ELR (cell line): ENCODE measurements at places on chromosomes 1 and 21.

- peak; percentile 69 for DNase-seq
These were observed 54.5 kb downstream of the PAPPA2 start for GRCh38 chr1:176517484-176517883.

GRCh38 chr1:89582571-89582970 is 50.3 kb upstream of the LRRC8C start:
- DNase-seq, result no peak

- no peak for DNase-seq
These were observed 528.5 kb downstream of the MATN1 start for GRCh38 chr1:30194741-30195423.

GRCh38 chr1:9680828-9681227 is 29.3 kb downstream of the PIK3CD start:
- no peak for DNase-seq

DNA sequence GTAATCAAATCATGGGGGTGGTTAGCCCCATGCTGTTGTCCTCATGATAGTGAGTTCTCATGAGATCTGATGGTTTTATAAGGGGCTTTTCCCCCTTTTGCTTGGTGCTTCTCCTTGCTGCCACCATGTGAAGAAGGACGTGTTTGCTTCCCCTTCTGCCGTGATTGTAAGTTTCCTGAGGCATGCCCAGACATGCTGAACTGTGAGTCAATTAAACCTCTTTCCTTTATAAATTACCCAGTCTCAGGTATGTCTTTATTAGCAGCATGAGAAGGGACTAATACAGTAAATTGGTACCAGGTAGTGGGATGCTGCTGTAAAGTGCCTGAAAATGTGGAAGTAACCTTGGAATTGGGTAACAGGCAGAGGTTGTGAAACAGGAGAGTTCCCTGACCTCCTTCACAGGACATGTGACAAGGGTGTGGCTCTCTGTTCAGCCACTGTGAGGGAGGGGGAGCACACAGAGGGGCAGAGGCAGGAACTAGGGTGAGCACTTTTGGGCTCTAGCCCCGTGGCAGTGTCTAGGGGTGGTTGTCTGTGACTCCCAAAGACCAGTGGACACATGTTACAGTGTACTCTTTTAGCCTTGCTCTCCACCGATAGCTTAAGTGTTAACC is 105.3 kb downstream of the BACH1 start:
- DNase-seq, result no peak

GRCh38 chr1:152170287-152170905 is 11.4 kb upstream of the RPTN start:
- DNase-seq, result no peak

- DNase-seq, result no peak
These were observed 11.7 kb upstream of the HES5 start for GRCh38 chr1:2541619-2542245.

GRCh38 chr1:116763116-116763786 is 9.0 kb downstream of the CD2 start:
- DNase-seq, result no peak

DNA sequence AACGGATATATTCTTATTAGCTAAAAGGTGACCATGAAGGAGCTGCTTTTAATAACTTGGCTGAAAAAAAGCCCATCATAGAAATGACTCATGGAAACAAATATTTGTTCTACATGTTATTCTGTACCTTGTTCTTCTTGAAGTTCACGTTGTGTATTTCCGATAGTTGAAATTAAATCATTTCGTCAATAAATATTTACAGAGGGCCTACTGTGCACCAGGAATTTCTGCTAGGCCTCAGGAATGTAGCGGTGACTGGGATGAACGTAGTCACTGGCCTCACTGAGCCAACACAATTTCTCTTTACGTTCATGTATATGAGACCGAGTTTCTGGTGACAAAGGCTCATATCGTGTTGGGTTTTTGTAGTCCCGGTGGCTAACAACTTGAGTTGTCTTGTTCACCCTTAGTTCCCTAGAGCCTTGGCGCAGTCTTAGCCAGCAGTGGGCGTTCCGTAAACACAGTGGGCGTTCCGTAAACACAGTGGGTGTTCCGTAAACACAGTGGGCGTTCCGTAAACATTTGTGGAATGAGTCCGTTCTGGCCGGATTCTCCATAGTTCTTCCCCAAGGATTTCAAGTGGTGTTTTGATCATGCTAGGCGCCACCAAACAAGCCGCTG is 53.2 kb upstream of the VAMP3 start:
- no peak for DNase-seq

- DNase-seq, result peak; percentile 64
These were observed 608.5 kb upstream of the USP24 start for GRCh38 chr1:55823541-55824250.

- DNase-seq, result peak; percentile 87
These were observed 4.0 kb upstream of the ZBTB40 start for GRCh38 chr1:22447621-22448111.

GRCh38 chr1:54276617-54277450 is 76.9 kb downstream of the MRPL37 start:
- no peak for DNase-seq

DNA sequence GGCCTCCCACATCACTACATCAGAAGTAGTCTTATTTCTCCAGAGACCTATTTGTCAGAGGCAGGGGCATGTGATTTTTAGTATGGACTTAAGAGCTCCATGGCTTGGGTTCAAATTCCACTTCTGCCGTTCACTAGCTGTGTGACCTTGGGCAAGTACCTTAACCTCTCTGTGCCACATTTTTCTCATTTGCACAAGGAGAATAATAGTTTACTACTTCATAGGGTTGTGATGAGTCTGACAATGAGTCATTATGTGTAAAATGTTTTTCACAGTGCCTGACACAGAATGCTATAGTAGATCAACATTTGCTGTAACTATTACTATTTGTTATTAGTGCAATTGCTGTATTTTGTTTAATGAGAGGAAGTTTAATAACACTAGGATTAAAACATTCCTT is 200.6 kb downstream of the PRDM2 start:
- DNase-seq, result no peak

GRCh38 chr1:177928194-177928593 is 41.7 kb downstream of the SEC16B start:
- peak; percentile 65 for DNase-seq

DNA sequence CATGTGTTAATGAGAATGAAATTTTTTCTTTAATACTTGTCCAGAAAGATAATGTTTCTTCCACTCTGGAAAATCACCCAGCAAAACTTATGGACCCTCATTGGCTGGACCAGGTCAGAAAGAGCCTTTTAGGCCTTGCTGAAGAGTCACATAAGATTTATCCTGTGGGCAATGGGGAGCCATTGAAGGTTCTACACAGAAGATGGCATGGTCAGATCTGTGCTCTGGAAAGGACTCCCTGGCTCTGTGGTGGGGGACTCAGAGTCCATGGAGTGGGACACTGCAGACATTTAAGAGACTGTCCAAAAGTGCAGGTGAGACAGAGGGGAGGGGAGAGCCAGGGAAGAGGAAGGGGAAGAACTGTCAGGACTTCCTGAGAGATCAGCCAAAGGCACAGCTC is 66.4 kb downstream of the DHRS3 start:
- DNase-seq, result no peak

DNA sequence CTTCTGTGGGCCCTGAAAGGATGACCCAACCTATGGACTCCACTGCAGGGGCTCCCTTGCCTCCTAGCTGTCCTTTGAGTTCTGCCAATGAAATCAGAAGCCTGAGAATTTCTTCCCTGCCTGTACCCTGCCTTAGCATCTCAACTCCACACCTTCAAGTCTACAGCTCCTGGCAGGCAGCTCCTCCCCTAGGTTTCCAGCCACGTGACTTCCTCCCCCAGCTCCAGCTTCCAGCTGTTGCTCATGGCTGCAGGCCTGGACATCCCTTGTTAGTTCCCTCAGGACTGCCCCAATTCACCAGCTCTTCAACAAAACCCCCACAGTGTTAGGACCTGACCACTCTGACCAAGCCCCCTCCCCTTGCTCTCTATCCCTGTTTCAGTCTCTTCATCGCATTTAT is 2.4 kb downstream of the RCAN1 start:
- DNase-seq, result no peak

DNA sequence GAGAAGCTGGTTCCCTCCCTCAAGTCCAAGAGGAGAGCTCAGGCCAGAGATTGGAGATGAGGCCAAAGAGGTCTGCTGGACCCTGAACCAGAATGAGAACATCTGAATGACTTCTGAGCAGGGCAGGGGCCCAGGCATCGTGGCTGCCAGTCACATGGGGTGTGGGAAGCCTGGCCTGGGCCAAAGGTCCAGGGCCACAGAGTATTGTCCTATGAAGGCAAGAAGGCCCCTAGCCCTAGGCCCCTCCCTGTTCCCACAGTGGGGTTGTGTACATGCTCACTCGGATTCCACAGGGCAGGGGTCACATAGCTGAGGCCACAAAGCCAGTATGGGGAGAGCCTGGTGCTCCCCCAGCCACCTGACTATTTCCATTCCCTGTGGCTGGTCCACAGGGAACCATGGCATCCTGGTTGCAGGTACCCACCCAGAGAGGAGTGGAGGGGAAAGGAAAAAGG is 18.5 kb upstream of the SLC1A7 start:
- DNase-seq, result no peak

DNA sequence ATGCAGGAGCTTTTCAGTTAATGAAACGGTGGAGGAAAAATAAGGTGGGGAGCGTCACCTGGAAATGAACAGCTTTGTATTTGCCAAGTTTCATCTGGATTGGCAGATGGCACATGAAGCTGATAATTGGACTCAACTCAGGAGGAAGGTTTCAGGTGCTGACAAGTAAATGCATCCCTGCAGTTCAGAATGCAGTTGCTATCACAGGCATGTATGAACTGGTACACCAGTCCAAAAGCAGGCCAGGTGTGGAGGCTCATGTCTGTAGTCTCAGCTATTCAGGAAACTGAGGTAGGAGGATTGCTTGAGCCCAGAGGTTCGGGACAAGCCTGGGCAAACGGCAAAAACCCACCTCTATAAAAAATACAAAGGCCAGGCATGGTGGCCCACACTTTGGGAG is 15.5 kb downstream of the DEGS1 start:
- DNase-seq, result no peak

DNA sequence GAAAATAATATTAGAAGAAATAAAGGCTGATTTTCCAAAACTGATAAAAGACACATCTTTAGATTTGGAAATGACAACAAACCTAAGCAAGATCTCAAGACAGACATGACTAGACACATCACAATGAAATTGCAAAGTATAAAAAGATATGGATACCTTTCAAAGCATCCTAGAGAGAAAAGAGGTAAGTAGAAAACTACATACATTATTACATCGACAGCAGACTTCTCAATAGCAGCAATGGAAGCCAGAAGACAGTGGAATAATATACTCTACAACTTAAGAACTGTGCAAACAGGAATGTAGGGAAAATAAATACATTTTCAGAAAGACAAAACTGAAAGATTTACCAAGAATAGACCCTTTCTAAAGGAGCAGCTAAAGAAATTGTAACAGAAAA is 50.2 kb downstream of the DENND1B start:
- peak; percentile 23 for DNase-seq

DNA sequence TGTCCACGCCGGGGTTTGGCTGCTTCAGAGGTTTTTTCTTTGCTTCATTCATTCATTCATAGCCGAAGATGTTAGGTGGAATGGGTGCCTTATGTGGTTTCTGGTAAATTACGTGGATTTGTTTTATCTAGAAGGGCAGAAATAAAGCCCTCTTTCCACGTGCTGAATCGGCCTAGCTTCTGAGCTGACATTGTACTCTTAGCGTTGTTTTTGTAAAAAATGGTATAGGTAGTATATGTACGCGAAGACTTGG is 1.5 kb downstream of the GALNT2 start:
- DNase-seq, result no peak

- no peak for DNase-seq
These were observed 46.4 kb downstream of the PKNOX1 start for GRCh38 chr21:43020771-43021170.

GRCh38 chr1:3026581-3027391 is 5.5 kb downstream of the ACTRT2 start:
- no peak for DNase-seq

GRCh38 chr21:41228492-41228891 is 60.5 kb downstream of the BACE2 start:
- no peak for DNase-seq

DNA sequence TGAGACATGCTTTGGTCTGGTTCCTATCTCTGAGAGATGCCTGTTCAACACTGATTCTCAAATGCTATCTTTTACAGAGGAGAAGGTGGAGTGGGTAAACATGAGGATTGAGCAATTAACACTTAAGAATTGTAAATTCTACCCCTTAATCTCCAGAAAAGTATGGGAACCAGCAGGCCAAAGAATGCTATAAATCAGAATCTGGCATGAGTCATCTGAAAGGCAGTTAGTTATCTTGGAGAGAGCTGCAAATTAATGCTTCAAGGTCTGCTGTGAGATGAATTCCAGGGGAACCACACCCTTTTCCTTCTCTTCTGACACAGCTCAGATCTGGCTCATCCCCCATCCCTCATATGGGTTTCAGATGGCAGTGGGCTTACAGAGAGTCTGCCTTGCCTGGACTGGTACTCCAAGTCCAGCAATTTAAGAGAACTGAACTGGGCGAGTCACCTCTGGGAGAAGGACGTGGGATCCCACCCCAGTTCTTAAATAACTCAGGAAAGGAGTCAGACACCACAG is 5.2 kb downstream of the S100A10 start:
- DNase-seq, result peak; percentile 96

DNA sequence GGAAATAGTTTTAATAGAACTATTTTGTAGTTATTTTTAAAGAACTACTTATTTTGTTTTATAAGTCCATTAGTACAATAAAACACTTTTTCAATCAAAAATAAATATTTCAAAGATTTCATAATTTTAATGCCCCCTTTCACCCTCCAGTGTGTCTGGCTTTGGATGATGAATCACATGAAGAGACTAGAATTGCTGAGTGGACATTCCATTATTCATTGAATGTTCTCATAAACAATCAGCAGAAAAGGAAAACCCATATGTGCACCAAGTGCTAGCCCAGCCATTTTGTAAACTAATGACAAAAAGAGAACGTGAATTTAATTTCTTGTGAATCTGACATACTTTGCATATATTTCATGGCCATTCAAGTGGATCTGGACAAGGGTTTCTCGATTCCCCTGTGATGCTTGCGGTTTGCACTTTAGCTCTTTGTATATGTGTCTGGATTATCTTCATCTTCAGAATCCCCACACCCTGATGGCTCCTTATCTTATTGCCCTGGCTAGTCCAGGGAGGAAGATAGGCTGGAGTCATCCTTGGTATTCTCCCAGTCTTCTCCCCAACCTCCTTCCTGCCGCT is 20.7 kb upstream of the CHIA start:
- DNase-seq, result no peak

DNA sequence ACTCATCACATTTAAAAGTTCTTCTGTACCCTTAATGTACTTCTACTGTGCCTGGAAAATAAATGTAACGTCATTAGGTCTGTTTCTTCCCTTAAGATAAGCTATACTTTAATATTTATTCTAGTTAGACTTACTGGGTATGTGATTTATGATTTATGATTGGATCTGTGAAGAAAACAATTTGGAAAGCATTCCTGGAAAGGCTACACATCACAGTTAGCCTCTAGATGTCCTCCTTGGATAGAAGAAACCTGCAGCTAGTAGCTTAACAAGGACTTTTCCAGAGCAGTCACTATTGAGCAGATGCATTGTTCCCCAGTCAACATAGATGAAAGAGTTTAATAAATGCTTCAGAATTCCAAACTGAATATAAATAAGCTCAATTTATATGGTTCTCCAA is 22.2 kb upstream of the ABL2 start:
- DNase-seq, result peak; percentile 60

- no peak for DNase-seq
These were observed 21.3 kb downstream of the PRDM15 start for GRCh38 chr21:41857771-41858300.
